ENCODE measurements at places on chromosomes 12 and 14.

GRCh38 chr14:89364316-89364715 is 52.7 kb downstream of the FOXN3 start:
- DNase-seq = no peak

- no peak for DNase-seq
Measured at GRCh38 chr14:75334549-75335051, 56.0 kb downstream of the FOS start.

- no peak for DNase-seq
Measured at GRCh38 chr14:29925101-29925722, 2.4 kb downstream of the PRKD1 start.

DNA sequence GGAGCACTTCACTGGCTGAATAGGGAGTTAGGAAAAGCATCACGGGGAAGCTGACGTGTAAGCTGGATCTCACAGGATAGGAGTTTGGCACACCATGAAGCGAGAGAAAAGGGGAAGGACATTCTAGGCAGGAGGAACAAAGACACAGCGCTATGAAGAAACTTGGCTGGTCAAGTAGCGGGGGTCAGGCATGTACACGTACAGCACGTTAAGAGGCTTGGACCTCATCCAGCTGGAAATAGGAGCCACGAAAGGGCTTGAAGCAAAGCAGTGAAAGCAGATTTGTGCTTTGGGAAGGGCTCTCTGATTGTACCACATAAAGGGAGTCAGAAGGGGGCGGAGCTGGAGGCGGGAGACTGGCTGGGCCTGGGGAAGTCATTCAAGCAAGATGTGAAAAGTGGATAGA is 19.6 kb upstream of the GALNT8 start:
- DNase-seq = no peak

- DNase-seq = no peak
Measured at GRCh38 chr14:52076334-52076733, 7.5 kb upstream of the NID2 start.

- no peak for DNase-seq
Measured at GRCh38 chr12:6829536-6830220, 1.5 kb downstream of the P3H3 start.

- no peak for DNase-seq
Measured at GRCh38 chr14:66453469-66453868, 32.7 kb upstream of the CCDC196 start.

Data from activated T-helper 1 cell treated with Interleukin-2 at 50 U/mL for 16 hours (primary cell).